ENCODE measurements at places on chromosomes 16 and 17.
A peak's percentile ranks its signal among the peaks of the same experiment; 100 is the strongest.

- no peak for DNase-seq
Observed at GRCh38 chr17:60442271-60443173, 20.2 kb downstream of the CHCT1 start.

DNA sequence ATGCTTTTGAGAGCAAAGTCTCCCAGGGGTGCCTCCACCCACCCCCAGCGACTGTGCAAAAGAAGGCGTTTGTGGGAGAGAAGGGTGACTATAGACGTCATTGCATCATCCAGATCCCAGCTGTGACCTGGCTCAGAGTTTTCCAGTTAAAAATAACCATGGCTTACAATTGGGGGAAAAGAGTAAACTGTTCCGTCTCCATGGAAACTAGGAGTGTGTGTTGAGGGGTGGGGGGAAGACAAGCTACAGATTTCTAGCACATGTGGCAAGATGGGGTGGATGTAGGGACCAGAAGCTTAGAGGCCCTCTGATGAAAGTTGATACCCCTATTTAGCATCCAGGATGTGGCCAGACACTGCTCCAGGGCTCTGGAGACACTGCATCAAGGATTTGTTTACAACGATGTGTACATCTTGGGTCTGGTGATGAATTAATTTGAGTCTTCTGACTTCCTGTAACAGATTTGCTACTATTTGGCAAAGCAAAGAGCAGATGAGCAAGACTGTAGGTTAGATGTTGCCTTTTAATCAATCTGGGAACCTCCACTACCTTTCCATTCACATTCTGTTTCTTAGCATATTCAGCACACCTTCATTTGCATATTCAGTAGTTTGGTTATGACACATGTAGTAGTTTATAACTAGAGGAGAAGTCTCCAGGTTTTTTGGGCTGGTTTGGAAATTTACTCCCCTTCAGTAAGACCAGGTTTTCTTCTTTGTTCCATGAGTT is 6.2 kb upstream of the DUSP14 start:
- DNase-seq, result no peak

GRCh38 chr17:78105551-78105950 is 23.0 kb downstream of the TMC6 start:
- no peak for DNase-seq

DNA sequence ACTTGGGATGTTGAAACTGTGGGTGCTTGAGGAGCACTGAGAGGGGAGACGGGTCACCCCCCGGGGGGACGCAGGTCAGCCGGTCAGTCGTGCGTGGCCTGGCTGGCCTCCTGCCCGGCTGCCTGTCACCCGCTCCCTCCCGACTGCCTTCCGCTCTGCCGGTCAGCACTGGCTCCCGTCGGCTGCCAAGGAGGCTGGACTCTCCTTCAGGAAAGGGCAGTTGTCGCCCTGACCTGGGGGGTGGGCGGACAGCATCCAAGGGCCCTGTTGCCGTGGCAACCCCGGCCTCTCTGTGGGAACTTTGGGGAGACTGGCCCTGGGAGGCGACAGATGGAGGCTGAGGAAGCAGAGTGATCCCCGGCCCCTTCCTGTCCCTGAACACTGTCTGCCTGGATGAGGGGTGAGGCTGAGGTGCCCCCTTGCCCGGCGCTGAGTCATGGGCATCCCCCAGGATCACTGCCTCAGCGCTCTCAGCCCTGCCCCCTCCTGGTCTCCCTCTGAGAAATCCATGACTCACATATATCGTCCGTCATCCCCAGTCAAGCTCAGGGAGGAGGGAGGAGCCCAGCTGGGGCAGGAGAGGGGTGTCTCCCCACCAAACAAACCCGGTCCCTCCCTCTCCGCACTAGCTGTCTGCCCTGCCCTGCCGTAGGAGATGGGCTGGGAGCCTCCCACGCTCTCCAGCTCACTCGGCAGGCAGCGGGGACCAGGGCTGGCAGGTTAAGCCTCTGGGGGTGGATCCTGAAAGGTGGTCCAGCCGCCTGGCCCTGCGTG is at the start of gene ADGRG1:
Gene ADGRG1, plus strand, starts transcription at position 623 of the 774 bp plus-strand sequence. CDS start 21,658 bp downstream, outside the sequence.
- DNase-seq, result peak; percentile 42

GRCh38 chr17:47611372-47612350 is 38.1 kb upstream of the KPNB1 start:
- DNase-seq, result no peak

- DNase-seq, result no peak
Observed at GRCh38 chr17:34847938-34848337, 113.3 kb downstream of the CCT6B start.

GRCh38 chr17:76735586-76736348 is 1.4 kb downstream of the SRSF2 start:
- DNase-seq, result no peak

DNA sequence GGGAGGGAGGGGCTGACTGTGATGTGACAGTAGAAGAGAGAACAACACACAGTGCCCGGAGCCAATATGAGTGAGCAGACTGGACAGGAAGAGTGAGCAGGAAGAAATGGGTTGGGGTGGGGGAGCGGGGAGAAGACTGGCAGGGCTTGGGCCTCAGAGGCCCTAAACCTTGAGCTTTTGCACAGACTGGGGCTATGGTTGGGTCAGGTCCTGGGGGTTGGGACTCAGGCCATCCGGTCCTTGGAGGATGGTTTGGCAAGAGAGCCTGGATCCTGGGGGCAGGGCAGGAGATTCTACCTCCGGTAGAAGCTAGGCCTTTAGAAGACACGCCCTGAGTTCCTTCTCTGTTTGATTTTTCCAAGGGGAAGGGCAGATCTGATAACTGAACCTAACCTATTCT is 1.1 kb downstream of the CAMTA2 start:
- no peak for DNase-seq

GRCh38 chr17:67126983-67127382 is 82.6 kb downstream of the CACNG1 start:
- no peak for DNase-seq

DNA sequence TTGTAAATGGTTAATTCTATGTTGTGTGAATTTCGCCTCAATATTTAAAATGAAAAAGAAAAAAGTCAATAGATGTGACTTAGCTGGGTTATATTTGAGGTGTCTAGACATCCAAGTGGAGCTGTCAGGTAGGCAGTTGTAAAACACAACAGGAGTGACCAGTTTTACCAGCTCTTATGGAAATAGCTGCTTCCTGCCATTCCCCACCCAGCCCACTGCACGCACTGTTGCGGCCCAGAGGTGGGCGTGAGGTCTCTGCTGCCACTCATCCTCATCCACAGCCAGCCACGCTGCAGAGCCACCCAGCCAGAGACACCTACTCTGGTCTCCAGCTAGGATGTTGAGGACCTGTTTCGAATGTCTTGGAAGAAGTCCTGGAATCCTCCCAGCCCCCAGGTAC is 3.4 kb upstream of the CARD14 start:
- no peak for DNase-seq

DNA sequence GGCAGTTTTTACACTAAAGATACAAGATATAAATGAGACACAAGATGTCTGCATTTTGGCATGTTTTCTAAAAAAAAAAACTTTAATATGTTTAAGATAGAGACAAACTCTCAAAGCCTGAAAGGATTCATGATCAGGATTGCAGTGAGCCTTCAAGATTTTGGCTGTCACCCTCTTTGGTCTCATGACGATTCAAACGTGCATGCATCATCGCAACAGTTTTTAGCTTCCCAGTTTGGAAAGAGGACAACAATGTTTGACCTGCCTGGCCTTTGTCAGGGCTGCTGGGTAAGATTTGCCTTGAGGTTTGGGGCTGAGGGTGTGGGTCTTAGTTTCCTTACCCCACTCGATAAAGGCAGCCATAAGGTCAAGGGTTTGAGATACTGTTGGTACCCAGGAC is 134.1 kb downstream of the RGS9 start:
- DNase-seq, result no peak

DNA sequence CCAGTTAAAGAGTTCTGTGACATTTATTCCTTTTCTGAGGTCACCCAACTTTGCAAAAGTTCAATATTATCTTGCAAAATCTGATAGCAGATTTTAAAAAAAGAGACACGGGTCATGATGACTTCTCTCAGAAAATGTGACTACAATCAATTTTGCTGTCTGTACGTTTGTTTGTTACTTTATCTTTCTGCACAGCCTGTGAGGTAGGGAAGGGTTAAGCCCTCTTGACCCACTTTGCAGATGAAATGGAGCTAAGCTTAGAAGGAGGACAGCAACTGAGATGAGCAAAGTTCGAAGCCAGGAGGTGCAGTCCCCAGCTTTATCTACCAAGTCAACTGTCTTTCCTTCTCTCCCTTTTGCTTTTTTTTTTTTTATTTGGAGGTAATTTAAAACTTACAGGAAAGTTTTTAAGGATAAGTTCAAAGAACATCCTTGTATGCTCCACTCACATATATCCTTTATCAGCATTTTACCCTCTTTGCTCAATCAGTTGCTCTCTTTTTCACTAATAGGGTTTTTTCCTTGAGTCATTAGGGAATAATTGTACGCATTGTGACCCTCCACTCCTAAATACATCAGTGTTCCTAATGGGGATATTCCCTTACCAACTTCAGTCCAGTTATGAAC is 86.8 kb downstream of the MSI2 start:
- DNase-seq, result no peak

GRCh38 chr17:15469260-15469659 is 1.8 kb upstream of the CDRT4 start:
- DNase-seq, result no peak

DNA sequence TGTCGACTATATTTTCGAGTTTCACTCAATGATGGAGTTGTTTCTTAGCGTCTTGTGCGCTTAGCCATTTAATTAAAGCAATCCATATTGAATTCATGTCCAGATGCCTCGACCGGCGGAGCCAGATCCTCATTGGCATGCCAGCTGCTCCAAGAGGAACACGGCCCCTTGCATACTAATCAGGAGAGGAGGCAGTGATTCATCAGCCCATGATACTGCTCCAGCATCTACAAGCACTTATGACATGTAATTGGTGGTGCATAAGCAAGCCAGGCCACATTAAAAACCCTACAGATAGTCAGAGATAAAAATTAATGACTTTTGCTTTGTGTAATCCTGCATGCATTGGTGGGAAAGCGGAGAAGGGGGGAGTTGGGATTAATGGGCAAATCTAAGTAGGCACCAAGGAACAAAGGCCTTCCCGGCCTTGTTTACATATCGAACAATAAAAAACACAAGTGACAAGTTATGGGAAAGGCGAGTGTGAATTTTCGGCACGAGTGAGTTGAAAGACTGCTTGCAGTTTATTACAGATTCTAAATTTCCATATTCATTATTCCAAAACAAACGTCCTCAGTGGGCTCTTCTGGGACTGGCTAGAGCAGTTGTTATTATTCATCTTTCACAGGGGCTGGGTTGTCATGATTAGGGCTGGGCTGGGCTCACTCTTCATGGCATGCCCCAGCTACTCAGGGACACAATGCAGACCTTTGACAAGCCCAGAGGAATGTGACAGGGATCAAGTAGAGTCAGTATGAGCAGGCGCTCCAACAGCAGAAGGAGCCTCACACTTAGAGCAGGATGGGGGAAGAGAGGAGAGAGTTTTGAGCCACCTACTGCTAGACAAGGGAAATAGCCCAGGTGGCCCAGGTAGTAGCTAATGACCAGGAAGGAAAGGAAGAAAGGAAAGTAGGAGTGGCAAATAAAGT is 281.7 kb upstream of the ZFHX3 start:
- no peak for DNase-seq

DNA sequence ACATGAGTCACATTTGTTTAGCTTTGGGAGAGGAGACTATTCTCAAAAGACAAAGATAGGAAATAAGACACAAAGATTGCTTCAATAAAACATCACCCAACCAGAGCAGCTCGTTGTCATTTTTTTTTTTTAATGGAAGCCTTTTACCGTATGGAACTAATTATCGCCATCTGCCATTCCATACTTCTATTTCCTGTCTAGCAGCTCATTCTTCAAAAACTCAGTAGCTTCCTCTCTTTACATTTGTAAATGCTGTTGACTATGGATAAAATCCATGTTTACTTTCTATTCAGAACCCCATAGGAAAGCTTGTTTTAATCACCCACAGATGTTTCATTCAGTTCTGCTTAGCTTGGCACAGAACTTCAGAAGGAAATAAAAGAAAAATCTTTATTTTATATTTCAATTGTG is 110.0 kb upstream of the PSMD7 start:
- DNase-seq, result no peak

- DNase-seq, result no peak
Observed at GRCh38 chr16:20676268-20676825, 21.1 kb downstream of the ACSM1 start.

DNA sequence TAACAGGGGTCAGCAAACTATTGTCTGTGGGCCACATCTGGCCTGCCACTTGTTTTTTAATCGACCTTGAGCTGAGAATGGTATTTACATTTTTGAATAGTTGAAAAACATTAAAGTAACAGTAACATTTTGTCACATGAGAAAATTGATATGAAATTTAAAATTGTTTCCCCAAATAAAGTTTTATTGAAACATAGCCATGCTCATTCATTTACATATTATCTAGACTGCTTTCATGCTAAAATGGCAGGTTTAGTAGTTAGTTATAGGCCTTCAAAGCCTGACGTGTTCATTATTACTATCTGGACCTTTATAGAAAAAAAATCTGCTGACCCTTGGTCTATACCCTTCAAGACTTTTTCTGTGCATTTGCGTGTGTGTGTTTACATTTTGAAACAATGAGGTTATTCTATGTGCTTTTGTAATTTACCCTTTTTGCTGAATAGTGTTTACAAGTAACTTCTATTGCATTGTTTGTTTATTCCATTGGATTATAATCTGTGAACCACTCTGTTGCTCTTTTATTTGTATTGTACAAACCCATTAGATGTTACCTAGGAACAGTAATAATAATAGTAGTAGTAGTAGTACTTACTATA is 37.1 kb downstream of the FTO start:
- no peak for DNase-seq

GRCh38 chr17:62017496-62017895 is 47.6 kb downstream of the MED13 start:
- DNase-seq, result no peak

DNA sequence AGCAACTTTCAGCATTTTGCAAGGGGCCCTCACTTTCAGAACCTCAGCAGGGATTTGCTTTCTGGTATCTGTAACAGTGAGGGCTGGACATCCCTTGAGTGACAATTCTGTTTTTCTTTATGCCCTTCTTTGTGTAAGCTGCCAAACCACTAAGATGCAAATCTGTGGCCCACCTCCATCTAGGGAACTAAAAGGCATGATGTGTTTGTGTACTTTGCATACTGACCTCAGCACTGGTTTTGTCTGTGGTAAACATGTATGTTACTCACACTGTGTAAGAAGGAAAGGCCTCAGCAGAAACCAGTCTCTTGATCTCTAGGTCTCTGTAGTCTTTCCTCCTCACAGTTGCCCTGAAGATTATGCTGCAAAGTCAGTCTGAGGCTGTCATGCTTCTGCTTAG is 396.6 kb upstream of the DYNLRB2 start:
- DNase-seq, result no peak

DNA sequence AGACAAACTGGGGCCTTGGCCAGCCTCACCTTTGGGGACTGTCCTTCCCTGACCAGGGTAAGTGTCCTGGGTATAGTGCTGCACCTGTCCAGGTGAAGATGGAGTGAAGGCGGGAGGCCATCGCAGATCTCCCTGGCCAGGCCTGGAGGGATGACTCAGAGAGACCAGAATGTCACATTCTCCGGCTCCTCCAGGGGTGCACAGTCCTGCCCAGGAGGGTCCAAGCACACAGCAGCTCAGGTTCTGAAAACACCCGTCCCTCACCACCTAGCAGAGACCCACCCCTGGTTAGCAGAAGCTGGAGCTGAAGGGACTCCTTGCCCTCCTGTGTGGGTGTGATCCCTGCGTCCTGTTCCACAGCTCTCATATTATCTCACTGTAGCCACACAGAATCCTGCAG is 21.9 kb downstream of the FA2H start:
- DNase-seq, result no peak

GRCh38 chr16:10812312-10813098 is 6.1 kb downstream of the TVP23A start:
- no peak for DNase-seq

Measured in CD4-positive, alpha-beta T cell treated with Interleukin-15 for 1 hour (primary cell).